Renal cortex interstitium (tissue), 15 donors: ENCODE measurements at places on chromosomes 1 and 21. TPM values are rescaled to one million over a fixed set of nuclear protein-coding genes. Genes with fewer than 3 reads are reported as not detected.

DNA sequence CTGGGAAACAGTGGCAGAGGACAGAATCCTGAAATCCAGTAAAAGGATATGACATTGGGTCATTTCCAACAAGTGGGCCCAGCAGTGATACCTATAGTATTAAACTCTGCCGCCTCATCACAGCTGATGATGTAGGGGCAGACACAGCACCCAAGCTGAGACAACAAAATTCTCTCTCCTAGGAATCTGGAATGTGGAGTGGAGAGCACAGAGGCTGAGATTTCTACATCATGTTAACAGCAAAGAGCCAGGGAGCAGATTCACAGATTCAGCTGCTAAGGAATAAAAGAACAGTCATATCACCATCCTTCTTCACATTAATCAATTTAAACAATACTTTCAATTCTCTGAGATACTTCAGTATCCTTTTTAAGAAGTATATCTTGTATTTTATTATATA lies 61.9 kb downstream of the CRP start:
- no peak for DNase-seq

- no peak for DNase-seq
Observed at GRCh38 chr1:153946622-153947241, at the start of gene DENND4B. Gene DENND4B, minus strand, starts transcription at chr1:153946718. Its CDS starts 2,344 bp downstream, at chr1:153944374.

GRCh38 chr1:94101613-94102525 lies 19.1 kb downstream of the ABCA4 start:
- DNase-seq: no peak

DNA sequence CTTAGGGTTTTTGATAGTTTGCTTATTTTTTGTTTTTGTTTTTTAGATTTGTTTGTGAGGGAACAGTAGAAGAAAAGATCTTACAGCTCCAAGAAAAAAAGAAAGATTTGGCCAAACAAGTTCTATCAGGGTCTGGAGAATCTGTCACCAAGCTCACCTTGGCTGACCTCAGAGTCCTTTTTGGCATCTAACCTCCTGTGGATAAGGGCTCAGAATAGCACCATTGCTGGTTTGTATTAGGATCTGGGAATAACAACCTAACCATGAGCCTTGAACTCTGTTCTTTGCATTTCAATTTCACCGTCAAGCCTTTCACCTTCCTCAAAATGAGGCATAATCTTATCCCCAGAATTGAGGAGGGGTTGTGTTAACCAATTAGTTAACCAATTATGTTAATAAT lies 20.2 kb downstream of the TRIM45 start:
- DNase-seq: no peak

- no peak for DNase-seq
Observed at GRCh38 chr1:9426291-9426711, 113.0 kb upstream of the SLC25A33 start.

- DNase-seq: no peak
Observed at GRCh38 chr1:155703216-155703615, 14.3 kb downstream of the DAP3 start.

- no peak for DNase-seq
Observed at GRCh38 chr1:198151688-198152087, 5.1 kb upstream of the NEK7 start.

DNA sequence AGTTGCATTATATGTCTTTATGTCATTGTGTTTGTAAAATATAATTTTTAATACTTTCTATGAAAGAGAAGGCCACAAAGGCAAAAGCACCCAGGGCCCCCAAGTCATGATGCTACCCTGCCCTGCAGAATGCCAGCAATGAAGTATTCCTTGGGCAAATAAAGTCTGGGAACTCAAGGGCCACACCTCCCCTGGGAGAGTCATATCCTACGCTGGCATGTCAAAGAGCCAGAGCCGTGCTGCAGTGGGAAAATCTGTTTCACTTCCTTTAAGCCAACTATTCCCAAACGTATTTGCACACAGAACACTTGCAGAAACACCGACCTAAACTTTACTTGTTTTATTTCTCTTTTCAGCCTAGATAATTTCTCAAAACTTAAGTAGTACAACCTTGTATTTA lies 98.4 kb upstream of the KAZN start:
- DNase-seq: no peak

GRCh38 chr1:26745191-26745590 lies 42.6 kb upstream of the PIGV start:
- DNase-seq: no peak

DNA sequence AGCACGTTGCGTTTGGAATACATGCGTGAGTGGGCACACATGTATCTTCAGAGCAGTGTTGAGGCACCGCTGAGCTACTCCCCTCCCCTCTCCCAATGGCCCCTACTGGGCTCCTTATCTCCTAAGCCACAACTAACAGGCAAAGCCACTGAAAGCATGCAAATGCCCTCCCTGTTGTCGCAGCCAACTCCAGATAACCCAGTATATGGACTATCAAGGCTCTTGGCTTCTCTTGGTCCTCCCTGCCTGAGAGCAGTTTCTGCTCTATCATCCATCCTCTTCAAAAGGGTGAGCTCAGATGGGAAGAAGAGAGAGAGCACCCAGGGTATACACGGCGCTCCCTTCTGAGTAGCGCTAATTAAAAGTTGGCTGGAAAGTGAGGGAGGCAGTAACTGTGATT lies 58.5 kb upstream of the CNTN2 start:
- no peak for DNase-seq

GRCh38 chr1:184747089-184747955 lies 7.3 kb downstream of the EDEM3 start:
- no peak for DNase-seq

GRCh38 chr1:161131523-161132409 lies 701 bp downstream of the DEDD start:
- no peak for DNase-seq

DNA sequence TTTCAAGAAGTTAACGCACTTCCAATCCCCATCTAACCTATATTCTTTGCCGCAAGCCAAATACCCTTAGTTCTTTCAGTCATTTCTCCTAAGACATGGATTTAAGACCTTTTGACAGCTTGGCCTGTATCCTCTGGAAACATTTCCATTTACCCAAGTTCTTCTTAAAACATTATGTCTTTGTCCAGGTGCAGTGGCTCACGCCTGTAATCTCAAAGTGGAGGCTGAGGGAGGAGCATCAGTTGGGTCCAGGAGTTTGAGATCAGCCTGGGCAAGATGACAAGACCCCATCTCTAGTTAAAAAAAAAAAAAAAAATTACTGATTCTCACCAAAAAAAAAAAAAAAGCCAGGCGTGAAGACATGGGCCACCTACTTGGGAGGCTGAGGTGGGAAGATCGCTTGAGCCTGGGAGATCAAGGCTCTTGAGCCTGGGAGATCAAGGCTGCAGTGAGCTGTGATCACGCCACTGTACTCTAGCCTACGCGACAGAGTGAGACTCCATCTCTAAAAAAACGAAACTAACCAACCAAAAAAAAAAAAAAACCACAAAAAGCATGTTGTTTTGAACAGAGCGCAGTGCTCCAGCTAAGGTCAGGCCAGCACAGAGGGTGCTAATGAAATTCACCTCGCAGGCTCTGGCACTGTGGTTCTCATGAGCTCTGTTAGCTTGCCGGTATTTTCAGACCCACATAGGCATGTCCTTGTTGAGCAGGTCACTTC lies 36.0 kb downstream of the NUAK2 start:
- DNase-seq: no peak

DNA sequence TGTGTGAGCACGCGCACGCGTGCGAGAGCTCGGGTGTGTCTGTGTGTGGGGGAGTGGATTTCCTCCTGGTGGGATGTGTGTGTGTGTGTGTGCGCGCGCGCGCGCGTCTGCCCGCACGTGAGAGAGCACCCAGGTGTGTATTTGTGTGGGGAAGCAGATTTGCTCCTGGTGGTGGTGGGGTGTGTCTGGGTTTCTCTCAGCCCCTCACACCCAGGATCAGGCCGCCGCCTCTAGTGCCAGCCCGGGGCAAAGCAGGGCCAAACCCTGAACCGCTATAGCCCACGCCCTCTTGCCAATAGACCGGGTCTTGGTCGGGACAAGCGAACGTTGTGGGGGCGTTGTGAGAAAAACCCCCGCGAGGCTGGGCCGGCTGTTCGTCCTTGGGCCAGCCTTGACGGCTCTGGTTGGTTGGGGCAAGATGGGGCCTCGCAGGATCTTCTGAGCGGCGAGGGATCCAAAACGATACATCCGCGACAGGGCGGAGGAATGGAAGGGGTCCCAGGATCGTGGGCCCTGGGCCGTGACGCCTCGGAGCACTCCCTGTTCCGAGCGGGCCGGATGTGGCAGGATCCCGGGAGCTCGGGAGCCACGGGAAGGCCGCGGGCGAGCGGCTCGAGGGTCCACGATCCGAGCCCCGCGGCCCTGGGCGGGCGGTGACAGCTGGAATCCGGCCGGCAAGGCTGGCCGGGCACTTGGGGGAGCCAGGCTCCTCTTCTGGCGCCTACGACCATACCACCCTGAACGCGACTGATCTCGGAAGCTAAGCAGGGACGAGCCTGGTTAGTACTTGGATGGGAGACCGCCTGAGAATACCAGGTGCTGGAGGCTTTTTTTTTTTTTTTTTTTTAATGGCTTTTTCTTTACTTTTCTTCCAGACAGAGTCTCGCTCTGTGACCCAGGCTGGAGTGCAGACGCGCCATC lies 68.2 kb downstream of the RNF187 start:
- no peak for DNase-seq

- DNase-seq: no peak
Observed at GRCh38 chr1:200668514-200669313, 993 bp downstream of the DDX59 start.

DNA sequence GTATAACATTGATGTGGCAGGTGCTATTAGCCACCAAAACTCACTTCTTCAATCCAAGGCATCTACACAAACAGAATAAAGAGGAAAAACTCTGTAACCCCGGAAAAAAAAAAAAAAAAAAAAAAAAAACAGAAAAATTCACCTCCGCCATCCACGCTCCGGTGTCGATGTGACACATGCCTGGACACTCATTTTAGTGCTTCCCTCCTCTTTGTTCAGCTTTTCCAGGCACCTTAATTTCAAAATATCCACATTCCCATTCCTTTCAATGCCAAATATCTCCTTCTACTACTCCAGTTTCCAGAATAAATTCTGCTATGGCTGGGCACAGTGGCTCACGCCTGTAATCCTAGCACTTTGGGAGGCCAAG lies 5.8 kb upstream of the RERE start:
- no peak for DNase-seq

DNA sequence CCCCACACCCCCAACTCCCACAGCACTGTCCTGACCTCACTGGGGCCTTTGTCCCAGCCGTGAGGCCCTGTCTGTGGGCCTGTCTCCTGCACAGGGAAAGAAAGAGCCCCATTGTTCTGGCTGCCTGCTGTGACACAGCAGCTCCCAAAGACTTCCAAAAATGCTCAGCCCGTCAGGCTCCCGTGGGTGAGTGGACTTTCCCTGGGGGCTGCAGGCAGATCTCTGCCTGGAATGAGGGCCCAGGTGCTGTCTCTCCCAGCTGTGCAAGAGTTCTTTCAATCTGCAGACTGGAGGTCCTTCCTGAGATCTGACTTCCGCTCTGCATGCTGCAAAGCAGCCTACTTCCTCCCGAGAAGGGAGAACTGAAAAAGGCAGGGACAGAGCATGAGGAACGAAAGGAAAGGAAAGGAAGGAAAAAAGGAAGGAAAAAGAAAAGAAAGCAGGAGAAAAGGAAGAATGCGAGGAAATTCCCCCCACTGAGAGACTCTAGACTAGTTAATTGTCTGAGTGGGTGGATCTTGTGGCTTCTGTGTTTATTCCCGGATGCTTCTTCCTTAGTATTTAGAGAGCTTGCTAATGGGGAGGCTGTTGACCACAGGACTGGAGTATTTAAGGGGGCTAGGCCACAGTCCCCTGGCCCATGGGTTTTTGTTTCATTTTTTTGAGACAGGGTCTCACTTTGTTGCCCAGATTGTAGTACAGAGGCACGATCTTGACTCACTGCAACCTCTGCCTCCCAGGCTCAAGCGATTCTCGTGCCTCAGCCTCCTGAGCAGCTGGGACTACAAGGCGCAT lies 15.0 kb downstream of the NES start:
- DNase-seq: no peak

GRCh38 chr1:244442850-244443249 lies 8.9 kb downstream of the ADSS2 start:
- no peak for DNase-seq

GRCh38 chr1:65174585-65174984 lies 26.6 kb downstream of the AK4 start:
- DNase-seq: no peak

DNA sequence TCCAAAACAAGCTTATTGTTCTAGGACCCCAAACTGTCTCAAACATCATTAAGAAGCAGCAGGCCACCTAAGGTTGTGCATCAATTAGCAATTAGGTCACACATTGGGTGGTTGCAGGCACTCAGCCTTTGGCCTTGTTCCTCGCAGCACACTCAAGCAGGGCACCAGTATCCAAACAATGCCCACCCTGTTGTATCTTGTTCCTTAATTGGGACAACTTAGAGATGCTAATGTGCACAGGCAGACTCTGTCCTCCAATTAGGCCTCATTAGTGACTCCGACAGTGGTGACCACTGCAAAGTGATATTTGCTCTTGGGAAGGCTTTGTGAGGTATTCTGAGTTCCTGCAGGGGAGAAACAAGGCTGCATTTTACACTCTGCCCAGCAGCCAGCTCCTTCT lies 515.1 kb upstream of the PTBP2 start:
- DNase-seq: no peak

DNA sequence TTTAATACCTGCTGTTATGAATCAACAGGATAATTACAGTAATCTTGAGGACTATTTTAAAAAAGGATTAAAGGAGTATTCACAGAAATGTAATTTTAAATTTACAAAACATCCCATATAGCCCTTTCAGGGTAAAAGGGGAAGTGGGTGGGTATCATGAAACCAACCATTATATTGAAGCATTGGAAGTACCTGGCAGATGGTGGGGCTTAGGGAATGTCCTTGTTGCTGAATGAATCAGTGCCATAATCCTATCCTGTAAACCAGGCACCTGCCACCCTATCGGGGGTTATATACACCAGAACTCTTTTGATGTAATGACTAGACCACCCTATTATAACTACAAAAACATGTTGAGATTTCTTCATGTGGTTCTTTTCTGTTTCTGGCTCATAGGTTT lies 30.4 kb downstream of the CDC14A start:
- no peak for DNase-seq

GRCh38 chr1:234954613-234955012 lies 174.0 kb downstream of the TOMM20 start:
- DNase-seq: no peak

DNA sequence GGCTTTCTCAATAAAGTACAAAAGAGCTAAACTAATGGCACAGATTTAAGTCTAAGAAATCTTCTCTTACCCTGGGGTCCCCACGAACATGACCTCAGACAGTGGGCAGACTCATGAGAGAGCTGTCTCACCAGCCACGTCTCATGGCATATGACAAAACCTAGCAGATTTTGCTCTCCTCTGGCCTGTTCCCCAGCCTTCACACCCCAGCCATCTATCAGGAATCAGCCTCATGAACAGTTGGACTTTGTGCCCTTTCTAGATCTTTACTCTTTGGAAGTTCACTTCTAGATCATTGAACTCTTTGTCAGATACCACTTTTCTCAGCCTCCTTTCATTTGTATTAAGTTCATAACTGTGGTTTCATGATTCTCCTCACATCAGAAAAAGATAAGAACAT lies 14.2 kb upstream of the HSD3B1 start:
- no peak for DNase-seq

Gene KPRP
- polyA plus RNA-seq: not detected

Gene AXDND1
- polyA plus RNA-seq: 29.1 TPM

Gene SLC9C2
- 1.3 TPM for polyA plus RNA-seq

Gene RWDD3
- 50.6 TPM for polyA plus RNA-seq

Gene GSTM5
- polyA plus RNA-seq: 42.5 TPM

Gene DDR2
- polyA plus RNA-seq: 21.0 TPM

Gene SSR2
- 404 TPM for polyA plus RNA-seq

Gene RCSD1
- 14.7 TPM for polyA plus RNA-seq

Gene NHLH2
- not detected for polyA plus RNA-seq

Gene KLHDC8A
- polyA plus RNA-seq: 3.1 TPM

Gene MTMR11
- 26.6 TPM for polyA plus RNA-seq

Gene GPN2
- 34.5 TPM for polyA plus RNA-seq

Gene LINGO4
- not detected for polyA plus RNA-seq

Gene HSD3B1
- 0.40 TPM for polyA plus RNA-seq

Gene TDRD5
- 5.2 TPM for polyA plus RNA-seq
